ENCODE measurements at places on chromosomes 7 and 10.

DNA sequence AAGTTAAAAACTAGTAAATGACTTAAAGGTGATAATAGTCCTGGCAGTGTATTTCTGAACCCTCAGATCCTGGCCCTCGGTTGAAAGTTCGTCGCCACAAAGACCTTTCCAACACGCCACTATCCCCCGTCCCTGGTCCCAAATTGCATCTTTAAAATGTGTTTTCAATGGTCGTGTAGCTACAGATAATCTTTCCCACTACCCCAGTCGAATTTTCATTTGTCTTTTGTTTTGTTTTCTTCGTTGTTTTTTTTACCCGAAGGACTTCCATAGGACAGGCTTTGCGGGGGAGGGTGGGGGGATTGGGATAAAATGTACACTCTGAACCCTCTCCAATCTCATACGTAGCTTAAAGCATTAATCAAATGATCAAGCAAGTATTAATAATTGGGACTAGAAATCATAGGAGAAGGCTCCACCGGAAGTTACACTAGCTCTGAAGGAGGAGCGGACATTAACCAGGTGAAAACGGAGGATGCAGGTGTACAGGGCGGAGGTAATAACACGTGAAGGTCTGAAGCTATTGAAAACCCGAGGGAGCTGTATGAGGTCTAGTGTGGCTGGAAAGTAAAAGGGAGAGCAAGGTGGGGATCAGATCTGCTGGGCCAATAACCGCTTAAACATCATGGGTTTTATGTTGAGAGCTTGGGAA is 32.8 kb upstream of the PHF14 start:
- DNase-seq = peak; percentile 11

GRCh38 chr10:58322072-58322834 is 12.6 kb upstream of the UBE2D1 start:
- no peak for DNase-seq

- no peak for DNase-seq
Observed at GRCh38 chr10:27369880-27370279, 129.3 kb upstream of the ACBD5 start.

GRCh38 chr7:131546583-131547141 is 9.8 kb downstream of the PODXL start:
- no peak for DNase-seq

DNA sequence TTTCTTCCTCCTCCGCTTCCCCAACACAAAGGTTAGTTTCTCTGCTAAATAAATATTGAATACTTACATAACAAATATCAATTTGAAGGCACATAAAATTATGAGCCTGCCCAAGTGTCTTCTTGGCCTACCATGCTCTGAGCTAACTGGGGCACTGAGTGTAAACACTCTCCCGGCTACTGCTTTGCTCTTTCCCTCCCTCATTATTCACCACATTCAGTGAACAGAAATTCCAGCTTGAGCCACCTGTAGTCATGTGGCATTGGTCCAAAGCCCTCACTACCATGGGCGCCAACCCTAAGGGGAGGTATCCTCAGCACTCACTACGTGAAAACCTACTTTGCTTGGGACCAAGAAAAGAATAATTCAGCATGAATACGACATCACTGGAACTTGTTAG is 409.0 kb downstream of the KCNMA1 start:
- no peak for DNase-seq

DNA sequence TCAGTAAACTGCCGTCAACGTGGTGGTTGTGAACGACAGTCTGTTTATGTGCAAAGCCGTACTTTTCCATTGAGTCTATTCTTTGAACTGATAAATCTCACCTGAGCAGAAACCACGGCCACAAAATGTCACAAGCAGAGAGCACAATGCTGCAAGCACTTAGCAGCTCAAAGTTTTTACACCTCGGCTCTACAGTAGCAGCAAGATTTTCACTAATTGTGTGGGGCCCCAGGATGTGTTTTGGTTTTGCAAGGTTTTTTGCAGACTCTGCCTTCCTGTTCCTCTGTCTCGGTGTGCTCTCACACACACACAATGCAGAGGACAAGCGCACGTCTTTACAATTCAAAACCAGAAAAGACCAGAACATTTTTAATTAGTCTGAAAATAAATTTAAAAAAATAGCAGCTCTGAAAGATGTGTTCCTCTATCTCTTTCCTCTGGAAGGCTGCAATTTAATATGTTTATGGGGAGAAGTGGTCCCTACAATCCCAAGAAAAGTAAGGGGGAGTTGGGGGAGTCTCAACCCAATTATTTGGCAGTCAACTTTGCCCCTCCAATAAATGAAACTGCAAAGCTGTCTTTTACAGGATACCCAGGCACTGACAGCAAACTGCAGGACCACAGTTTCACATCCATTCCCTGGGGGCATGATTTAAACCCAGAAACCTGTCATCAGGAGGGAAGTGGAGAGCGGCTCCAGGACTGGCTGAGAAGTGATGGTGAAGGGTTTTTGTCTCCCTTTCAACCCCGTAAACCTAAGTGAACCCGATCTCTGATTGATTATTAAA is 73.8 kb upstream of the SFMBT2 start:
- DNase-seq = no peak

- no peak for DNase-seq
Observed at GRCh38 chr10:26969145-26969926, 108.6 kb upstream of the ABI1 start.

- DNase-seq = no peak
Observed at GRCh38 chr7:158791107-158791506, 38.2 kb downstream of the ESYT2 start.

GRCh38 chr10:4983615-4984216 is 19.9 kb downstream of the AKR1C2 start:
- DNase-seq = no peak

- no peak for DNase-seq
Observed at GRCh38 chr10:14003517-14004184, 327.1 kb downstream of the FRMD4A start.

DNA sequence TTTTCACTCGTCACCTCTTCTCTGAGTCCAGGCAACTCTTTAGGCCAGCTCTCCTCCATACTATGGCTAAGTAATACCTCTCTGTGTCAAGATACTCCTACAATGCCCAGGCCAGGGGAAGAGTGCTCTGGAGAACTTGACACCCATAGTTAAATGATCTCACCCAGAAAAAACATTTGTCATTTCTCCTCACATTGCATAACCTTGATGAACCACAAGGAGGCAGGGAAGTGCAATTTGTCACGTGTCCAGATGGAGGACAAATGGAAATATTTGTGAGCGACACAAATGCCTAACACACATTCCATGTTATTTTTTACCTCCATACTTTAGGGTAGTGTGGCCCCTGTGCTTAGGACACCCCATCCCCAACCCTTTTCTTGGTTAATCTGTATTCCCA is 78.3 kb downstream of the HTR7 start:
- no peak for DNase-seq

DNA sequence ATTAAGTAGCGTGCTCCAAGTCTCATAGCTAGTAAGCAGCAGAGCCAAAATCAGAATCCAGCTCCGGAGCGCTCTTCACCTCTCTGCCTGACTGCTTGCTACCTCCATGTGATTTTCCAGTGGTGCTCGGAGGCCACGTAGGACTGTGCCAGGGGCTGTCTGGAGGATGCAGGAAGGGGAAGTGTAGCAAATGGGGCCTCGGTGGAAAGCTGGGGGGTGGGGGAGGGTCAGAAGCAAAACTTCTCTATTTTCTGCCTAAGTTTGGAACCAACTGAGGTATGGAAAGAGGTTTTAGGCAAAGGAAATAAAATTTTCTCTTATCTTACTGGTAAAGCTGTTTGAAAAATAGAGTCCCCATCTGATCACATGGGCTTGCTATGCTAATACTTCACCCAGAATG is 108.7 kb downstream of the TBXAS1 start:
- DNase-seq = no peak

- no peak for DNase-seq
Observed at GRCh38 chr7:30427296-30428070, 51.1 kb downstream of the NOD1 start.

DNA sequence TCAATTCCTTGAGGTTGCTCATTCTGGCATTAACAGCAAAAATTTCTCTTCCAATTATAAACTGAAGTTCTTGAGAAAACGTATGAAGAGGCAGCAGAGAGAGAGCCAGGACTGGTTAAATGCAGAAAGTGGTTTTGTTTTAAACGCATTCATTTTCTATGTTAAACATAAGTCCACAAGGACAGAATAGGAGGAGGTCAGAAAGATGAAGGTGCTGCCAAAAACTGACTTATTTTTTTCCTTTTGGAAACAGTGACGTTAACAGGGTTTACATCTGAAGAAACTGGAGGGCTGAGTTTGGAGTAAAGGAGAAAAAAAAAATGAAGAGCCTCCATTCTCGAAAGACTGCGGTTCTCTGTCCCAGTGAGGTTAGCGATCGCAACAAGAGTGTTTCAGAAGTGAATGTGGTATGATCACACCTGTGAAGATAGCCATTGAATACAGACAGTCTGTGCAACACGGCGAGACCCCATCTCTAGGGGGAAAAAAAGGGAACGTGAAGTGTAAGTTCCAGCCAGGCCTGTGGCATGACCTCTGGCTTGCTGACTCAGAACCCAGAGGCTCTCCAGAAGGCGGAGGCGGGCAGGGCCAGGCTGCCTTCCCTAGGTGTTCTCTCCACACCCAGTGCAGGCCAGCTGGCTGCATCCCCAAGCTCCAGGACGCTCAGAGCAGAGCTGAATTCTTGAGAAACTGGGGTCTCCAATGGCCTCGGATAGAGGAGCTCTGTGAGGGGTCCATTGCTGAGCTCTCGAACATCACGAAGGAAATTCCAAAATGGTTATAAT is 84.0 kb downstream of the CHST15 start:
- DNase-seq = no peak

DNA sequence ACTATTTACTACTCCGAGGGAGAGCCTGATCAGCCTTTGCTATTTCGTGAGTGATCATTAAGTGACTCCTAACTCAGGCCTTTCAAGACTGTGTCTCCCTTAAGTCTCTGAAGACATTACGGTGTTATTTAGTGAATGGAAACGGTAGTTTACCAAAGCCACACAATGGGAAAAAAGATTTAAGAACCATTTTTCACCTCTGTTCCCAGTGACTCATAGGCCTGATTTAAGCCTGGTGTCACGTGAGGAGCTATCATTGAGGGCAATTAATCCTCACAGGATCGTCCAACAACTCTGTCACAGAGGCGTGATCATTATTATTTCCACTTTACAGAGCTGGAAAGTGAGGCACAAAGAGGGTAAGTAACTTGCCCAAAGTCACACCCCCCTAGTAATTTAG is 20.3 kb downstream of the C10orf90 start:
- DNase-seq = no peak

- no peak for DNase-seq
Observed at GRCh38 chr7:107506674-107507339, 37.0 kb downstream of the GPR22 start.

DNA sequence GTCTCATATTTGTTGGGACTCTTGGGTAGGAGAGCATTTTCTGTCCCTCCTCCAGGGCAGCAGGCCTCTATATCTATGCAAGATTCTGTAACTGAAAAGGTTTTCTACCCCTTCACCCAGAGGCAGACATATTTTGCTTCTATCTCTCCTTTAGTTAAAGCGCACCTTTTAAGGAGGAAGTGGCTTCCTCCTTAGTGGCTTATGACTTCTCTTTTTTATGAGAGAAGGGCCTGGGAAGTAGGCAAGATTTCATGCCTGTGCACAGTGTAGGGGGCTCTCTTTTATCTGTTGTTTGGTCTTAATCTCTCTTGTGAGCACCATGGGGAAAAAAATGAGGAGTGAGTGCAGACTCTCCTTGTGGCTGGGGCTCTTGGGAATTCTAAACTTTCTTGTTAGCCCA is 122.1 kb downstream of the LRMDA start:
- no peak for DNase-seq

Measured in NCI-H187 treated with DMSO at 0.1 percent for 48 hours (cell line).